ENCODE measurements at places on chromosomes 2 and 18.

DNA sequence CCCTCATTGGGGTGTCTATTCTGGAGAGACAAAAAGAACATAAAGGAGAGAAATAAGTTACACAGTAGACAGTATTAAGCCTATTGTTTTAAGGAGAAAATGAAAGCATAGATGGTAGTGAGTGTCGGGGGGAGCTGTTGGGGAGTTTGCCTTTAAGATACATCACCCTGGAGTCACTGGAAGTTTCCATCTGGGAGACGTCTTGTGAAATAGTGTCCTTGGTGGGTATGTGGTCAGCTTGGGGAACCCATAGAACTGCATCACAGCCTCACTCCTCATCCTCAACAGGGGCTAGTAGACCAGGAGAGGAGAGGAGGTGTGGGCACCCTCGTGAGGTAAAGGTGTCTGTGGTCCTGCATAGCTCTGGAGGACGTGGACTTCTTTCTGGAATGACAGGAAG is 60.6 kb downstream of the RNF144A start:
- no peak for DNase-seq

- no peak for DNase-seq
Measured at GRCh38 chr2:222943820-222944219, 83.0 kb downstream of the ACSL3 start.

- no peak for DNase-seq
Measured at GRCh38 chr2:97982621-97983020, 13.1 kb downstream of the TMEM131 start.

DNA sequence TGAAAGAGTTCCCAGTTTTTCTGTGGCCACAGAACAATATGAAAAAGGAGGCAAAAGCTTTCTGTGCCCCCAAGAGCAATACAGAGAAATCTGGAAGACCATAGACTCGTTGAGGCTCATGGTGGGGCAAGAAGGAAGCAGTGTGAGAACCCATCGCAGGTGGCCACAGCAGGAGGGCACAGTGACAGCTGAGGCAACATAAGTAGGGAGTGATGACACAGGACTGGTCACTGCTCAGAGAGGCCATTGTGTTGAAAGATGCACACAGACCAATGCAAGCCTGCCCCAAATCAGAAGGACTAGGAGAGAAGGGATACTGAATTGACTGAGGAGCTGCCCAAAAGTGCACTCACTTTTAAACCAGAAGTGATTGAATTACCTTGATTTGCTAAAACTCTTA is 483.6 kb downstream of the EPHA4 start:
- DNase-seq, result no peak

GRCh38 chr2:216563646-216564045 is 65.0 kb downstream of the RPL37A start:
- no peak for DNase-seq

- DNase-seq, result no peak
Measured at GRCh38 chr18:78583739-78584458, 395.7 kb upstream of the SALL3 start.

GRCh38 chr2:74444498-74445318 is 3.0 kb upstream of the RTKN start:
- no peak for DNase-seq

DNA sequence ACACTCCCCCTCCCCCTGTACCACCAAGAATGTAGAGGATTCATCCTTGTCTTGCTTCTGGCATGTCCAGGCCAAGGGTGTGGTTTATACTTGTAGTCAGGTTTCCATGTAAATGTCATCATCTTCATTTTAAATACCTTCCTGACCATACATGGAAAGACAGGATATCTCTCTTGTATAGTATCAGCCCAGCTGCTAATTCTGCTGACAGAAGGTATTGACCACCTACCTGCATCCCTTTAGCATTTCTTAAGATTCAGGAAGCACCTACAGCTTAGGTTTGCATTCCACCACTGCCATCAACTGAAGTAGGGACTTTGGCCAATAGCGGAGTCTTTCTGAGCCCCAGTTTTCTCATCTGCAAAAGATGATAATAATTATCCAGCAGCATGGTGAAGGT is 22.9 kb upstream of the FSHR start:
- no peak for DNase-seq

DNA sequence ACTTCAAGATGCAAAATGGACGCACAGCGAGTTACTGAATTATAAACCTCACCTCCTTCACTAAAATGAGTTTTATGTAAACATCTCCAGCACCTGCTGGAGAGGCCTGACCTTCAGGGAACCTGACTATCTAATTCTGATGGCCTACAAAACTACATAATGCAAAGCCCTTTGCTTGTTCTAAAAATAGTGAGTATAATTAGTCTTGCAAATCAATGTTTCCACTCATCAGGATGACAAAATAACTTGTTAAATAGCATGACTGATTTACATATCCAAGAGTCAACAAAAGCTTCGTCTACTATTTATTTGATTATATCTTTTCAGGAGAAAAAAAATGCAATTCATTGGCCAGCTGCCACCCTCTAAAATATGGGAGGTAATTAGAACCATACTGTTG is 326.3 kb upstream of the MC4R start:
- no peak for DNase-seq

DNA sequence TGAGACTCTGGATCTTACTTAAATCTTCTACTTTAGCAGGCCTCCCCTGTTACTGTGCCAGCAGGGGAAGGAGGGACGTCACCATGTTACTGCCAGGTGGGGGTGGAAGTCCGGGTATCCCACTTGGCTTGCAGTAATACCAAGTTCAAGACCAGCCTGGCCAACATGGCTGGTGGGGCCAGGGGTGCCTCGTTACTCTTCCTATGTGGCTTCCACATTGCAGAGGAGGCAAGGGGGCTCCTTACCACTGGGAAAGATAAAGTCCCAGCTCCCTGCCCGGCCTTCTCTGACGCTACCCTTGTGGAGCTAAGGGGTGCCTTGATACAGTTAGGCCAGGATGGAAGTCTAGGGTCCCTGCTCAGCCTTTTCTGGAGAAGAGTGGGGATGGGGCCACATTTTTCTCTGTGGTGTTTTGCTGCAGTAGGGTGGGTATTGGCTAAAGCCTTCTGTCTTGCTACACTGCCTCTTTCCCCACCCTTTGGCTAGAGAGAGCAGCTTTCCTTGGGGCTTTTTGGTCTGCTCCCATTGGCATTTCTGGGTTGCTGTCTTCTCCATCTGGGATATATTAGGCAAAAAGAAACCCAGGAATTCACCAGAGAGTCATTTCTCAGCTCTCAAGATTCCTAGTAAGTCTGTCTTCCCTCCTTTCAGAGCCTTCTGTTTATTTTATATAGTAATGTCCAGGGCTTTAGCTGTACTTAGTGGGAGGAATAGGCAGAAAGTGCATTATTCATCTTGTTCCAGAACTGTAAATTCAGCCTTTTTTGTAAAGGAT is 21.9 kb downstream of the ELMOD3 start:
- no peak for DNase-seq

DNA sequence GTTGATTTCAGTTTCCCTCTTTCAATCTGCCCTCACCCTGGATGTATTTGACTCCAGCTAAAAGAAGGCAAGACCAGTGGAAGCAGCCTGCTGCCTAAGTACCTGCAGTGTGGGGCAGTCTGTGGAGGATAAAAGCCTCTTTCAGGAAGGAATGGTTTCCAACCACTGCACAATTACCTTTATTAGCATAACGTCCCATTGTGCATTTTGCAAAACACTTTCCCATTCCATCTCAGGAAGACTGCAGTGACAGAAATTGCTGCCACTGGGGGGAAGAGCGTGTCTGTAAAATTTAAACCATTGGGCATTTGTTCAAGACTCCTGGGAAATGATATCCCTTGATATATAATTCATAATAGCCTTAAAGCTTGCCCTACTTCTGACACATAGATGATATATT is 26.2 kb downstream of the CYRIA start:
- DNase-seq, result no peak

DNA sequence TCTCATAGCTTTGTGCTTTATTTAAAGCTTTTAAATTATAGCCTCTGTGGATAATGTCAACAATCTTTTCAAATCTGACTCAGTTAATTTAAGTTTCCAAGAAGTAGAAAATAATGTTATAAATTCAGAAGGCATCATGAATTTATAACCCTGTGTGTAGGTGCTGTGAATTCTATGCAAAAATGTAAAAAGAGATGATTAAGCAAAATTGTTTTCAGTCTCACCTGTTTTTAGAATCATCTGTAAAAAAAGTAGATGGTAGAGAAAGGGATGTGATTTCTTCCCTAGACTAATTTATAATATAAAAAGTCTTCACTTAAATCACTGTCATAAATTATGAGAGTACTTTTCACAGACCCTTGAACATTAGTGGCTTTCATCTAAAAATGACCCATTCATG is 85.6 kb upstream of the NOSTRIN start:
- no peak for DNase-seq

- no peak for DNase-seq
Measured at GRCh38 chr2:120683081-120683480, 52.6 kb upstream of the GLI2 start.

GRCh38 chr2:133937669-133938068 is 316.2 kb upstream of the MGAT5 start:
- DNase-seq, result no peak

- no peak for DNase-seq
Measured at GRCh38 chr2:52955079-52955478, 812.5 kb upstream of the CHAC2 start.

GRCh38 chr2:180991820-180992219 is 11.4 kb downstream of the UBE2E3 start:
- no peak for DNase-seq

- no peak for DNase-seq
Measured at GRCh38 chr2:31945572-31945935, 65.3 kb downstream of the MEMO1 start.

DNA sequence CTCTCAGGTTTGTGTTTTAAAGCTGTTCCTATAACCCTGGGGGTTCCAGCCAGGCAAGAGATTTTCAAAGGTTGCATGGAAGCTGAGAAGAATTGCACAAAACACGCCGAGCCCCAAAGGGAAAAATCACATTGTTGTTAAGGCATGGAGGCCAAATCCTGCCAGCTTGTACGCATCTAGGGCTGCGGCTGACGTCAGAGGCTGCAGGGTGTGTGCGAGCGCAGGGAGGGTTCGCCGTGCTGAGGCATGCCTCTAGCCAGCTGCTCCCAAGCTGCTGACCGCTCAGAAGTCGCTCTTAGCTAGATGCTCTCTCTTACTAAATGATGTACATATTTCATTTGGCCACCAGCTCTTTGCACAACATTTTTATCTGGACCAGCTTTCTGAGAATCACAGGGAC is 191.8 kb downstream of the LPIN1 start:
- DNase-seq, result peak; percentile 90

GRCh38 chr2:167380094-167380493 is 491.8 kb downstream of the XIRP2 start:
- DNase-seq, result no peak

DNA sequence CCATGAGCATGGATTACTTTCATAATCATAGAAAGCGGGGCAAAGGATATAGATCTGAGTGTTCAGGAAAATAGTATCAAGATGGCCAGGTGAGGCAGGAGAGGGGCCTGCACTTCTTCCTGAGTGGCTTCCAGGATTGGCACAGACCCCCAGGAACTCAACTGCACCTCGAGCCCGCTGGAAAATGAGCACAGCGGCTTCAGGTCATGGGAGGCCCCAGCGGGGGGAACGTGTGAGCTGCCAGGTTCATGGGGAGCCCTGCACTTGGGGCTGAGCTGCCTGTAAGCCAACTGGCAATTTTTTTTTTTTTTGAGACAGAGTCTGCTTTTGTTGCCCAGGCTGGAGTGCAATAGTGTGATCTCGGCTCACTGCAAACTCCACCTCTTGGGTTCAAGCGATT is 81.5 kb upstream of the ODC1 start:
- no peak for DNase-seq

- no peak for DNase-seq
Measured at GRCh38 chr18:63824220-63824525, 49.0 kb downstream of the SERPINB7 start.

DNA sequence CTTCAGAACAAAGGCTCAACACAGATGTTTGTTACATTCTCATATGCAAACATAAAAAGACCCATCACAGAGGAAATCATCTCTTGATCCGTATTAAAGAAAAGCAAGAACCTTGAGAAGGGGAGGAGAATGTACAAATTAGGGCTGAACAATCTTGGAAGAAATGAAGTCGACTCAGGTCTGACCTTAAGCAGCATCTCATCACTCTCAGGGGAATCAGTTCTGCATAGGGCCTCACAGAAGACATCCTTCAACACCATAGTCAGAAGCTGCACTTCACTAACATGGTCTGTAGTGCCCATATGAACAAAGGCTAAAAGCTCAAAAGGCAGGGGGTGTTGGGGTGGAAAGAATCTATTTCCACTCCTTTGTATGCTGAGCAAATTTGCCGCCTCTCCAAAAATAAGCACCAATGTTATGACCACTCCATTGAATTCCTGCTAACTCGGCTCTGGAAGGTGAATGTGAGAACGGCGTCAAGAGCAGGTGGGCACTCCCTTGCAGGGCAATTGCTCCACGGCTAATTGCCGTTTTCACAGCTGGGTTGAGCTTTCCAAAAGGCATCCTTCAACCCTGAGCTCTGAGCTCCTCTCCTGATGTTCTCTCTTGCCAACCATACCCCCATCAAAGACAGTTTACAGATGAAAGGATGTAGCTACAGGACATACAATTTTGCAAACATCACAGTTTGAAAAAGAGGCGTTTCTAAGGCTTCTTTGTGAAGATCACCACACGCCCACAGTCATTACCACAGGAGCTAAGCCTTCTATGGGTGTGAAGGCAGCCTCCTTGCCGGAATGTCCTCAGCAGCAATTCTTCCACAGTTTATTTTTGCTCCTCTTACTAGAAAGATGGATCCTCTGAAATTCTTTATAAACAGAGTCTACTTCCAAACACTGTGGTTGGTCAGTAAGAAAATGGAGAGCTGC is 10.0 kb downstream of the KLF7 start:
- no peak for DNase-seq

- DNase-seq, result no peak
Measured at GRCh38 chr18:41974796-41975201, 19.8 kb downstream of the PIK3C3 start.

DNA sequence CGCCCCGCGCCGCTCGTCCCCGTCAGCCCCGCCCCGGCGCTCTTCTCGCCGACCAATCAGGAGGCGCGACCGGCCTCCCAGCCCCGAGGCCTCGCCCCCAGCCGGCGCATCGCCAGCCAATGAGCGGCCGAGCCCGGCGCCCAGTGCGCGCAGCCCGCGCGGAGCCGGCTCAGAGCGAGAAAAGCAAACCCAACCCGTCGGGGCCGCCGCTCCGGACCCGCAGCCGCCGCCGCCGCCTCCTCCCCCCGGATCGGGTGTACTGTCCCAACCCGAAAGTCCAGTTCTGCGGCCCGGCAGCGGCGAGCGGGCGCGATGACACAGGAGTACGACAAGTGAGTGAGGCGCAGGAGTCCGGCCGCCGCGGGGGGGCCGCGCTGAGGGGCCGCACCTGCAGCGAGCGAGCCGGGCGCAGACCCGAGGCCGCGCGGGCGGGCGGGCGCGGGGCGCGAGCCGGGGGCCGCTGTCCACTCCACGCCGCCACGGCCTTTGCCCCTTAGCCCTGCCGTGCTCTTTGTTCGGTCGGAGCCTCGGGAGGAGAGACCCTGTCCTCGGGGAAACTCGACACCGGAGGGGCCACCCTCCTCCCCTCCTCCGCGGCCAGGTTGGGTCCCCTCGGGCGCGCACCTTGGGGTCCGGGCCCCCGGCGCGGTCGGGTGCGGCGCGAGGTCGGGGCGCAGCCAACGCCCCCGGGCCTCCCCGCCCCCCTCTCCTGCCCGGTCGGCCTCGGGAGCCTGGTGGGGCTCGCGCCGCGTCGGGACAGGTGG is at the start of gene GRHL1:
Gene GRHL1 (plus strand): TSS at position 172 of the 764 bp plus-strand sequence. CDS start 141 bp downstream, at position 313.
- DNase-seq, result peak; percentile 98
